ENCODE measurements at places on chromosomes 13 and 19.

DNA sequence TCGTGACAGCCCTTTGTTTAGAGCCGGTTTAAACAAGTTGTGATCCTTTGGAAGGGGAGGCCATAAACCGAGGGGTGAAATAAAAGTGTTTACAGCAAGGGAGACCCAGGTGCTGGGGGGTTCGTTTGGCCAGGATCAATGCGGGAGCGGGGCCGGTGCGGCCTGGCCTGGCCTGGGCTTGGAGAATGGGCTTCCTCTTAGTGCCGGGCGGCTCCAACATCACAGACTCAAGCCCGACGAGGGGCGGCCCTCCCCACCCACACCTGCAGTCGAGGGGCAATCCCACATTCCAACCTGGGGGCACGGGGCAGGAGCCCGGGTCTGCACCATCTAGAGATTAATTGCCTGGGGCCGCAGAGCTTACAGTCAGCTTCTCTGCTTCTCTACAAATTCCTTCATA, 42.8 kb upstream of the GTF3A start:
- DNase-seq, result no peak

DNA sequence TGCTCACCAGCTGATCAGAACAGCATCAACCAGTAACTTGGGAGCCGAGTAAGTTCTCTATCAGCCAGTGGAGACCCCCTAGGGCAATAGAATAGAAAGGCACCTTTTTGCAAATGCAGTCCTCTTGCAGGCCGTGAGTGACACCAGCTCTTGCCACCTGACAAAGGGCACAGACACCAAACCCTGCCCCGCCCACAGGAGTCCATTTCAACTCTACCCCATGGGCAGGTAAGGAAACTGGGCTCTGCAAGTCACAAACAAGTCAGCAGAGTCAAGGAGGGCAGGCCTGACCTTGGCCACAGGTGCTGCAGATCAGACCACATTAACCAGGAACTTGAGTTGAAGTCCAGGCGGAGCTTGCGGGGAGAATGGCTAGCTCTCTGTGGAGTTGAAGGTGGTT, 77.4 kb upstream of the SPATA13 start:
- DNase-seq, result no peak

GRCh38 chr13:30477346-30478195, 11.8 kb upstream of the HMGB1 start:
- no peak for DNase-seq

- DNase-seq, result no peak
Observed at GRCh38 chr19:33895366-33895765, 98.7 kb downstream of the KCTD15 start.

DNA sequence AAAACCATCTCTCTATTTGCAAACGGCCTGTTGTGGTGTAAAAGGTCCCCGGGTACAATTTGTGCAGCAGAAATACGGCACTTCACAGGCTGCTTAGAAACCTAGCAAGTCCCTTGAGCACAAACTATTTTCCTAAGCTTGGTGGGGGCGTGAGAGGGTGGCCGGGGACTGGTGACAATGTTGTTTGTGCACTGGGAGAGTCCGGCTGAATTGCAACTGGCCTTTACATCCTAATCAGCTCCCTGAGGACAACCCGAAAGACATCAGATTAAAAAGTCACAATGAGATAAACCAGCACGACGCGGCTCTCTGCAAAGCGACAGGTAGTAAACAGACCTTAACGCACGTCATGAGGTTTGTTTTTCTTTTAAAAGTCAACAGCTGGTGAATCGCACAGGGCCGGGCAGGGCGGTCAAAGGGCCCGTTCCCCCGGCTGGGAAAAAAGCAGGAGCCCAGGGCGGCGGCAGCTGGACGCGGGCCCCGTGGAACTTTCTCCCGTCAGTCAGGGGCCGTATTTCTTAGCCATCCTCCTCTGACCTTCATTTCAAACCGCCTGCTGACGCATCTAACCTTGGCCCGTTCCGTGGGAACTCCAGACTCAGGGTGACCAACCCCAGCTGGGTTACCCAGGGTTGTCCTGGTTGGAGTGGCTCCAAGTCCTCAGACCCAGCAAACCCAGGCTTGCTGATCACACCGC, 112.3 kb downstream of the GADD45B start:
- DNase-seq, result no peak

DNA sequence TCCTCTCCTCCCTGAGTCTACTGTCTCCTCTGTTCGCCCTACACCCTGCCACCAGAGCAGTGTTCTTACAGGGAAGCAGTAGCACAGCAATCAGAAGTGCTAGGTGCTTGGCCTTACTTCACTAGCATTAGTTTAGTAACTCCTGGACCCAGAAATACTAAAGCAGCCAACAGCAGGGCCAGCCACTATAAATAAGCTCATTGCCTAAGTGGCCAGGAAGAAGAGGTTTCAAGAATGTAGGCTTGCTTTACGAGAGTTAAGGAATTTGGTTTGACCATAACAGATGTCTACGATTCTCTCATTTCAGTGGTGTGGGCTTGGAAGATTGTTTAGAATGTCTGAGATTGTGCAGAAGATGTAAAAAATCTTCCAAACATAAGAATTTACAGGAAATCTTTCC, 103.3 kb downstream of the ZAR1L start:
- no peak for DNase-seq

DNA sequence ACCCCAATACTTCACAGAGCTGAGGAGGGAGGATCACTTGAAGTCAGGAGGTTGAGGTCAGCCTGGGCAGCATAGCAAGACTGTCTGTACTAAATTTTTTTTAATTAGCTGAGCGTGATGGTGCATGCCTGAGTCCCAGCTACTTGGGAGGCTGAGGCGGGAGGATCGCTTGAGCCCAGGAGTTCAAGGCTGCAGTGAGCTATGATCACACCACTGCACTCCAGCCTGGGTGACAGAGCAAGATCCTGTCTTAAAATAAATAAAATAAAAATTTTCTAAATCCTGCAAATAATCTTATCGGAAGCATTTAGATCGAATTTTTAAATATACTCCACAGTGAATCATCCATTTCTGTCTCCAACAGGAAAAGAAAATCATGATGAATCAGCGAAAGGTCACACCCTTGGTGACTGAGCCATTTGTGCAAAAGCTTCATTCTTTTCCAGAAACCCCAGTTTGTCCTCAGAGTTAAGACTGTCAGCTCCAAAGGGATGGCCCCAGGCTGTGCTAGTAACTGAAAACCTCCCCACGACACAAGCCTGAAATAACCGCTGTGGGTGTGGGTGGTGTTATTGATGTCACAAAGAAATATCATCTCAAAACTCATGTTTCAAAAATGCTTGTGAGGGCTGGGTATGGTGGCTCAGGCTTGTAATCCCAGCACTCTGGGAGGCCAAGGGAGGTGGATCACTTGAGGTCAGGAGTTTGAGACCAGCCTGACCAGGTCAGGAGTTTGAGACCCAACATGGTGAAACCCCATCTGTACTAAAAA, 167.6 kb downstream of the PTPRS start:
- DNase-seq, result no peak

GRCh38 chr19:48716562-48717291, 2.8 kb downstream of the MAMSTR start:
- no peak for DNase-seq

- no peak for DNase-seq
Observed at GRCh38 chr13:48429886-48430285, 17.0 kb upstream of the LPAR6 start.

DNA sequence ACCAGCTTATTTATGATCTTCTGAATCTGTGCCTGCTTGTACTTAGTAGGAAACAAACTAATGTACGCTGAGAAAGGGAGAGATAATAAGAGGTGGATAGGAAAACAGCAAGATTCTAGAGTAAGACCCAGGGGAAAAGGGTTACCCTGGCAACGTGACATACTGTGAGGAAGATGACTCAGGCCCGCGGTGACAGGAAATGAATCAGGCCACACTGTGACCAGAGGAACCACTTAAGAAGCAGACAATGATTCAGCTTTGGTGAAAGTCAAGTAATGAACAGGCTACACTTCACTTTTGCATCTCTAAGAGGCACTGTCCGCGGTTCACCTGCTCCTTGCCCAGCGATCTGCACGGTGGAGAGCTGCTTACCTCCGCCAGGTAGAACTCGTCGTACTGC, 158.2 kb downstream of the NALCN start:
- DNase-seq, result no peak

DNA sequence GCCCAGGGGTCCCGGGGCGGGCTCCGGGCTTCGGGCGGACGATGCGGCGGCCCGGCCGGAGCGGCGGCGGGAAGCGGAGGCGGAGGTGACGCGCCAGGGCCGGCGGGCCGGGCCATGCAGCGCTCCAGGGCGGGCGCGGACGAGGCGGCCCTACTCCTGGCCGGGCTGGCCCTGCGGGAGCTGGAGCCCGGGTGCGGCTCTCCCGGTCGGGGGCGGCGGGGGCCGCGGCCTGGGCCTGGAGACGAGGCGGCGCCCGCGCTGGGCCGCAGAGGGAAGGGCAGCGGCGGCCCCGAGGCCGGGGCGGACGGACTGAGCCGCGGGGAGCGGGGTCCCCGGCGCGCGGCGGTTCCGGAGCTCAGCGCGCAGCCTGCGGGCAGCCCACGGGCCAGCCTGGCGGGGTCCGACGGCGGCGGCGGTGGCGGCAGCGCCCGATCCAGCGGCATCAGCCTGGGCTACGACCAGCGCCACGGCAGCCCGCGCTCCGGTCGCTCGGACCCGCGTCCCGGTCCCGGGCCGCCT, 362 bp downstream of the WTIP start:
- DNase-seq, result no peak

DNA sequence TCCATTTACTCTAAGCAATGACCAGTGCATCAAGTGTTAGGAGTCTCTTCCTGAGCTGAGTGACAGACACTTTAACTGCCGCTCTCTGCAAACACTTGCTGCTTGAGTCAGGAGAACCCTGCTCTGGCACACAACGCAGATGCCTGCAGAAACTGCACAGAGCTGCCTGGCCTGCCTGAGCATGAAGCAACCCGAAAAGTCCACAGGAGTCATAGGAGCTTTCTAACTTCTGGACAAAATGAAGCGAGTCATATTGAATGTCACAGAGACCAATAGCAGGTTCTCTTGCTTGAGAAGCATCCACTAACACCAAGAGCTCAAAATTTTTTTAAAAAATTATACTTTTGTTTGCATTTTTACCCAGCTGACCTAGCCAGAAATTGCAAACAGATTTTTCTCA, 232.4 kb downstream of the LHFPL6 start:
- DNase-seq, result no peak

DNA sequence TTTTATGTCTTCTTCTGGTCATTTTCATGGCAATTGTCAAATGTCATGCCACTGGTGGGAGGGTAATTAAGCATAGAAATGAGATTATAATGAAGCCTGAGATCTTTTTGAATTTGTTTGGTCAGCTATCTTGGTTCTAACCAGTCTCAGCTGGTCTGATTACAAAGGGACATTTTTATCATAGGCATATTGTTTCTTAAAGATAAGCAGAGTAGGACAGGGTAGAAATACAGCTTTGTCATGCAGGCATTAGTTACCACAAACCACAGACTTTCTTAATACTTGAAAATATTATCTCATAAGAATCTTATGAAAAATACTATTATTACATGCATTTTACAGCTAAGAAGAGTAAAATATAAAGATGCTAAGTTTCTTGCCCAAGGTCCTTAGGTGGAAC, 1761.5 kb downstream of the PCDH9 start:
- DNase-seq, result no peak

DNA sequence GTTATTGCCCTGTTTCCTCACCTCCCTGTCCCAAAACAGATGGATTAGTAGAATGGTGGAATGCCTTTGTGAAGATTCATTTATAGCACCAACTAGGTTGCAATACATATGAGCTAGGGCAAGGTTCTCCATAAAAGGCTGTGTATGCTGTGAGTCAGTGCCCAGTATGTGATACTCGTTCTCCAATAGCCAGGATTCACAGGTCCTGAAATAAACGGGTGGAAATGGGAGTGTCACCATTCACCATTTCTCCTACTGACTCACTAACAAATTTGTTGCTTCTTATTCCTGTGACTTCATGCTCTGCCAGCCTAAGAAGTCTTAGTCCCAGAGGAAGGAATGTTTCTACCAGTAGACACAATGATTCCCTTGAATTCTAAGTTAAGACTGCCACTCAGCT, 1745.4 kb downstream of the SLITRK1 start:
- DNase-seq, result no peak

GRCh38 chr19:49912965-49913685, 15.9 kb upstream of the ATF5 start:
- DNase-seq, result no peak

DNA sequence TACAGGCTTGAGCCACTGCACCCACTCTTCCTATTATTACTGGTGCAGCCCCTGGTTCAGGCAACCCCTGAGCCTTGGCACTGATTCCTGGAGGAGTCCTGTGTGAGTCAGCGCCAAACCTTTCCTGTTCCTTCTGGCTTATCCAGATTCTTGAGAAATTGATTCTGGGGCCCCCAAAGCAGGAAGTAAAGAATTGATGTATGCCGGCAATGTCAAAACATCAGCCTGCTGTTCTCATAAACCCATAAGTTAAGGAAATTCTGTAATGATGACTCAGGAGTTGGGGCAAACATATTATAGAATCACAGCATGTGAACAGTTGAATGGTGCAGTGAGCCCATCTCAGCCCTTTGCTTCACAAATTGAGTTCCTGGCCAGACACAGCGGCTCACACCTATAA, 1.4 kb upstream of the OR7G3 start:
- DNase-seq, result no peak

DNA sequence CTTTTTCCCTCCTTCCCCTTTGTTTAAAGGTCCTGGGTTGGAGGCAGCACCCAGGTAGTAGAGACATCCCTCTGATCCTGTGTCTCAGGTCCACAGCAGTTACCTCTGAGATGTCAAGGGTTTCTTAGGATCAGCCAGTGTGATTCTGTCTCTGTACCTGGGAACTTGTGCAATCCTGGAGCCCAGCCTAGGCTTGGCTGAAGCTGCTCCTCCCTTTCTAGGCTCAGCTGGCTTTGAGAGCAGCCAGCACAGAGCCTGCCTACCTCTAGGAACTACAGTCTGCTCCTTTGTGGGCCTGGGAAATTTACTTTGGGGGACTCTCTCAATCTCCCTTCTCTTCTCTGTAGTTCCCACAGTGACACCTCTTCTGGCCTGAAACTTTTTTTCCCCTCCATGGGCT, 171.6 kb downstream of the MTUS2 start:
- DNase-seq, result no peak

DNA sequence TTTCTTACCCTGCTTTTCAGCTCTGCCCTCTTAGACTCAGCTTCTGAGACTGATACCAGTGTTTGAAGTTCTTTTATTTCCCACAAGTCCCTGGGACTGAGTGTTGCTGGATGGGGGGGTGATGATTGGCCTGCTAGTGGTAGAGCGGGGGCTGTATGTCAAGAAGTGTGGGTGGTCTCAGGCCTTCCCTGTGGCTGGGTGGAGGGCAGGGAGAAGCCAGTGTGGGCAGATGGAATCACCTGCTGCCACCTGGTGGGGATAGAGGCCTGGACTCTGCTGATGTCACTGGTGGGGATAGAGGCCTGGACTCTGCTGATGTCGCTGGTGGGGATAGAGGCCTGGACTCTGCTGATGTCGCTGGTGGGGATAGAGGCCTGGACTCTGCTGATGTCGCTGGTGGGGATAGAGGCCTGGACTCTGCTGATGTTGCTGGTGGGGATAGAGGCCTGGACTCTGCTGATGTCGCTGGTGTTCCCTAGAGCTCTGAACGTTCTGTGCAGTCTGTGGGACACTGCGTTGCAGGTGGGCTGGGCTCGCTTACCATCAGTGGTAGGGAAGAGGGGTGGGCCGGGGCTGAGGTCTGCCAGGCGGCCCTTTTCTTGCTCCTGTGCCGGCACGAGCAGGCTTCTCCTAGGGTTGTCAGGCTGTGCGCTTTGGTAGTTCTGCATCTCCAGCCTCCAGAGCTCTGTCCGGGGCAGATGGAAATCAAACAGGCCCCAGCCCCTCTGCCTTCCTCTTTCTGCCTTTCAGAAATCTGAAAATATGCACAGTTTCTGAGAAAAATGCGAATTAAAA, 101.3 kb downstream of the ARHGEF7 start:
- no peak for DNase-seq

Data from NCI-H2107 (cell line).